ENCODE measurements at places on chromosomes 12 and 14.

- DNase-seq: no peak
These were observed 52.9 kb downstream of the ANO6 start for GRCh38 chr12:45268672-45269411.

GRCh38 chr12:94286583-94287244, 138.3 kb downstream of the PLXNC1 start:
- no peak for DNase-seq

- DNase-seq: no peak
These were observed 20.7 kb downstream of the SCARB1 start for GRCh38 chr12:124842800-124843510.

- no peak for DNase-seq
These were observed 9.7 kb downstream of the DCP1B start for GRCh38 chr12:1994429-1995143.

DNA sequence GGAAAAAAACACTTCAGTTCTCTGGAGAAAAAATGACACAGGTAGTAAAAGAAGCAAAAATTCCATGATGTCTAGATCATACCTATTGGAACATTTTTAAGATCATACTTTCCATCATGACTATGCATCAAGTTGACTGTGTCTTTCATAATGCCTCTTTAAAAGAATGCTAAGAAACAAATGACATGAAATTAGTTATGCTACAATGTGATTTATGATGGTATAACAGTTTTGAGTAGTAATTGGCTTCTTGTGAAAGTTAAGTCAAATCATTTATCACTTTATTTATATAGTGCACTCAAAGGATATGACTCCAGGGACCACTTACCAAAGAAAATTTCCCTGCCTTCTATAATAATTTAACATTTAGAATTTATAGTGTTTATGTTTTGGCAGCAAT, 28.5 kb downstream of the RASSF9 start:
- DNase-seq: no peak
